ENCODE measurements at places on chromosomes 1 and 21. TPM values are rescaled to one million over a fixed set of nuclear protein-coding genes. Genes with fewer than 3 reads are reported as not detected.

- H3K27ac ChIP-seq: no peak overlapping the region
- H3K27me3 ChIP-seq: no peaks in the 10 kb centered on the region
- no peak overlapping the region for H3K4me3 ChIP-seq
- no peaks in the 10 kb centered on the region for H3K4me1 ChIP-seq
Measured at GRCh38 chr1:201876148-201876818, 12.4 kb upstream of the SHISA4 start.

Gene H6PD
- 7.8 TPM for total RNA-seq

DNA sequence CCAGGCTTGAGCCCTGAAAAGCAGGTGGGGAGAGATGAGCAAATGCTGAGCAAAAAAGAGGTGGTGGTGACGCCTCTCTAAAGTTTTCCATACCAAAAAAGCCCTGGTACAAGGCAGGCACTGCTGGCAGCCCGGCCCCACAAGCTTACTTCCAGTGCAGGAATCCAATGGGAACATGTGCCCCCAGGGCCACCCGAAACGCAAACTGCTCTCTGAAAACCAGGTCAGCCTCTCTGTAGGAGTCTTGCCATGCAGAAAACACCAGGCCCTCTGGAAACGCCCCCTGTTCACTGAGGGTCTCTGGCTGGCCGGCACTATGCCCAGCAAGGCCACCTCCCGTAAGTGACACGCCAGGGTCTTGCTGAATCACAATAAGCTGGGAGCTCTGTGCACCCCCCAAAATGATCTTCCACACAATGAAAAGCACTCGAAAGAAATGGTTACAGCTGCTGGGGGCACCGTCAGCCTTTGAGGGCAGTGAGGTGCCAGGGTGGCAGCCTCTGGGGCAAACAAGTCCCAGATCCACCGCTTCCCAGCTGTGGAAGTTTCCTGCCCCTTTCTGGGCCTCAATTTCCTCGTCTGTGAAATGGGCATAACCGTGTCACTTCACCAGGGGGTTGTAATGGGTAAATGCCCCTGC lies 170.5 kb downstream of the TOMM20 start:
- H3K4me1 ChIP-seq: peaks cover 52% of the 10 kb centered on the region
- no peak for DNase-seq
- H3K36me3 ChIP-seq: no peaks in the 10 kb centered on the region
- no peak overlapping the region for H3K4me3 ChIP-seq

- no peaks in the 10 kb centered on the region for H3K36me3 ChIP-seq
- DNase-seq: no peak
- H3K4me3 ChIP-seq: no peak overlapping the region
- no peak overlapping the region for H3K27ac ChIP-seq
Measured at GRCh38 chr1:210697185-210697584, 368.5 kb downstream of the HHAT start.

DNA sequence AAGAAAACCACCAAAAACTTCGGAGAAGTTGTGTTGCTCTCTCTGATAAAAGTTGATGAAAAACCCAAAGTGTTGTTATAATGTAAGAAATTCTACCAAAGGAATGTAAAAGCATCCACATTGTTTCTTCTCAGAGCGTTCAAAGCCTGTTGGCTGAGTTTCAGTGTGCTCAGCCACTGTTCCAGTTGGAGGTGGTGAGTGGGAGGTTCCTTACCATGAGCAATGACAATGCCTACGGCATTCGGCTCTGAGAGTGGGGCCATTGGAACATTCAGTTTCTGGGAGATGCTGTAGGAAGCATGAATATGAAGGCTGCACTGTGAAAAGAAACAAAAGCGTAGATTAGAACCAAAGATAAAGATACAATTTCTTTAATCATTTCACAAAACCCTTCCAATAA lies 20.5 kb upstream of the MYBPHL start:
- no peaks in the 10 kb centered on the region for H3K4me1 ChIP-seq
- H3K27me3 ChIP-seq: no peaks in the 10 kb centered on the region
- H3K36me3 ChIP-seq: no peaks in the 10 kb centered on the region
- H3K27ac ChIP-seq: no peak overlapping the region
- H3K4me3 ChIP-seq: no peak overlapping the region
- DNase-seq: no peak

DNA sequence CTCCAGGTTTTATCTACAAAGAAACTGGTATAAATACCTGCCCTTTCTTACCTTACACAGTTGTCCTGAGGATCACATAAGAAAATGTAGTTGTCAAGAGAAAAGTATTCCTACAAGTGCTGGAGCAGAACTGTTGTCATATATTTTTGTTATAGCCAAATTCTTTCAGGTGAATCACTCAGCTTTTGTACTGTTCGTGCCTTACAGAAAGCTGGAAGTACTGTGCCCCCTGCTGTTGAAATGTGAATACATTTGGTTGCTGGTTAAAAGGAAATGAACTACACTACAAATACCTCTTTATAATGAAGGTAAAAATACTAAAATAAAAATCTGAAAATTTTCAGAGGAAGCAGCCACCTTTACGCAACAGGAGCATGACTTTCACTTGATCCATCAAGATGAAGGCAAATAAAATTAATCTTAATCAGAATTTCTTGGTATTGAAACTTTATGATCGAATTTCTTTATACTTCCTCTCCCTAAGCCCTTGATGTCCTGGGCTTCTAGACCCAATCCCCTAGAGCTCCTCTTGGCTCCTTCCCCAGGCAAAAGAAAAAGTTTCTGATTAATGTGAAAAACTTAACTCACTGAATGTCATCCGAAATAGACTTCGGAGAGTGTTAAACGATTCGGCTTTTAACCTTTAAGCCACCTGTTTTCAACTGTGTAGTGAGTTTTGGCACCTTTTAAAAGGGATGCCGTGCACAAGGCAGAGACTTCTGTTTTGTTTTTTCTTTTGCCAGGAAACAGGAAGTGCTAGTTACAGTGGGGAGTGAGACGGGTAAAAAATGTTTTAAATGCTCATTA lies 12.5 kb downstream of the CHML start:
- DNase-seq: no peak
- H3K27me3 ChIP-seq: no peaks in the 10 kb centered on the region
- H3K27ac ChIP-seq: no peak overlapping the region
- H3K4me1 ChIP-seq: peaks cover 11% of the 10 kb centered on the region
- H3K36me3 ChIP-seq: no peaks in the 10 kb centered on the region
- H3K4me3 ChIP-seq: peak overlapping the region; percentile 51

Gene SPRR2F
- total RNA-seq: not detected

Gene WNT3A
- total RNA-seq: not detected

DNA sequence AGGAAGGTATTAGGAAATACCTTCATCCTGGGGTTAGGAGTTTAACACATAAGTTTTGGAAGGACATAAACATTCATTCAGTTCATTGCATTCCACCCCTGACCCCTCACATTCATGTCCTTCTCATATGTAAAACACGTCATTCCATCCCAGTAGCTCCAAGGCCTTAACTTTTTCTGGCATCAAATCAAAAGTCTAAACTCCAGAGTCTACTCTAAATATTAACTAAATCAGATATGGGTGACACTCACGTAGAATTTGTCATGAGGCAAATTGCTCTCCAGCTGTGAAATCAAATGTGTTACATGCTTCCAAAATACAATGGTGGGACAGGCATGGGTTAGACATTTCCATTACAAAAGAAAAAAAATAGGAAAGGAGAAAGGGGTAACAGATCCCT lies 298.2 kb upstream of the LRRC7 start:
- no peaks in the 10 kb centered on the region for H3K27me3 ChIP-seq
- H3K36me3 ChIP-seq: no peaks in the 10 kb centered on the region
- H3K4me3 ChIP-seq: no peak overlapping the region
- DNase-seq: no peak

DNA sequence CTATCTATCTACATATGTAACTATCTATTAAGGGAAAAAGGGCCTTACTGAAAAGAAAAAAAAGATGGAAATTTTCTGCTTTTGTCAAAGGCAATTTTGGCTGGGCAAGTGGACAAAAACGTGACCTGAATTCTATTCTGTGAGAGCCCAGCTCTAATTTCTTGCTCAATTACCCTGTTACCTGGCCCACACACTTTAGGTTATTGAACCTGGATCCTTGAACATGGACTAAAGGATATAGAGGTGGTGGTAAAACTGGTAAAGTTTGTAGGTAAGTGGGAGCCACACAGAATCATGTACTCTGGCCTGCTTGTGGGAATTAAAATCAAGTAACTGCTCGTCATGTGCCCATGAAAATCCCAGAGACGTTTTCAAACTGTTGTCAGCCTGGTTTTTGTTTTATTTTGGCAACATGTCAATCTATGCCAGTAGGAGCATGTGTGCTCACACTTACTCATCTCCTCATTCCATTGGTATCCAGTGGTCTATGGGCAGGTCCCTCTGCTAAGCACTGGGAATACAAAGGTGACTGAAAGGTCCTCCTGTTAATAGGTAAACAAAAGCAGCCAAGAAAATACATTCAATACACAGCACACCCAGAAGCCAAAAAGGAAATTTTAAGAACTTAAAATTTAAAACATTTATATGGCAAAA lies 113.7 kb upstream of the WARS2 start:
- H3K36me3 ChIP-seq: no peaks in the 10 kb centered on the region
- no peak for DNase-seq
- no peaks in the 10 kb centered on the region for H3K4me1 ChIP-seq
- H3K4me3 ChIP-seq: no peak overlapping the region
- H3K27me3 ChIP-seq: no peaks in the 10 kb centered on the region
- H3K27ac ChIP-seq: no peak overlapping the region

Gene TNFRSF14
- total RNA-seq: 168 TPM

Gene LCE1B
- total RNA-seq: not detected

Gene VANGL1
- 3.0 TPM for total RNA-seq

DNA sequence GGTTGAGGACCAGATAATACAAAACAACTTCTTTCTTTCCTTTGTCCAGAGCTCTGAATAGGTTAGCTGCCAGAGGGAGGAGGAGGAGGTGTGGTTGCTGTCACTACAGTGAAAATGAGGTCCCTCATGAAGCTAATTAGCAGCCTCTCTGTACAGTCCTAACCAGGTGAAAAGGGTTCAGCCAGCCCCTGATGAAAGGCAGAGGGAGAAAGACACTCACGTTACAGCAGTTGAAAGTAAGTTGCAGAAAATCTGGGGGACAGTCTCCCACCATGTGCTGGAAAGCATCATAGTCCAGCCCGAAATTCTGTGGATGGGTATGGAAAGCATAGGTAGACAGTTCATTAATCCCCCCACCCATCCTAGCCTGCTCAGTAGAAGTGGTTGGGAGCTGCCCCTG lies 6.2 kb upstream of the MUTYH start:
- no peak overlapping the region for H3K4me3 ChIP-seq
- peaks cover 15% of the 10 kb centered on the region for H3K4me1 ChIP-seq
- no peak for DNase-seq
- H3K27ac ChIP-seq: no peak overlapping the region
- H3K27me3 ChIP-seq: no peaks in the 10 kb centered on the region

Gene OR2T35
- not detected for total RNA-seq

Gene FAM72C
- 4.1 TPM for total RNA-seq

Gene RAB3B
- total RNA-seq: 0.11 TPM

Gene CD164L2
- total RNA-seq: not detected

Measured in CD8-positive, alpha-beta memory T cell (primary cell).